ENCODE measurements at places on chromosomes 4 and X.

DNA sequence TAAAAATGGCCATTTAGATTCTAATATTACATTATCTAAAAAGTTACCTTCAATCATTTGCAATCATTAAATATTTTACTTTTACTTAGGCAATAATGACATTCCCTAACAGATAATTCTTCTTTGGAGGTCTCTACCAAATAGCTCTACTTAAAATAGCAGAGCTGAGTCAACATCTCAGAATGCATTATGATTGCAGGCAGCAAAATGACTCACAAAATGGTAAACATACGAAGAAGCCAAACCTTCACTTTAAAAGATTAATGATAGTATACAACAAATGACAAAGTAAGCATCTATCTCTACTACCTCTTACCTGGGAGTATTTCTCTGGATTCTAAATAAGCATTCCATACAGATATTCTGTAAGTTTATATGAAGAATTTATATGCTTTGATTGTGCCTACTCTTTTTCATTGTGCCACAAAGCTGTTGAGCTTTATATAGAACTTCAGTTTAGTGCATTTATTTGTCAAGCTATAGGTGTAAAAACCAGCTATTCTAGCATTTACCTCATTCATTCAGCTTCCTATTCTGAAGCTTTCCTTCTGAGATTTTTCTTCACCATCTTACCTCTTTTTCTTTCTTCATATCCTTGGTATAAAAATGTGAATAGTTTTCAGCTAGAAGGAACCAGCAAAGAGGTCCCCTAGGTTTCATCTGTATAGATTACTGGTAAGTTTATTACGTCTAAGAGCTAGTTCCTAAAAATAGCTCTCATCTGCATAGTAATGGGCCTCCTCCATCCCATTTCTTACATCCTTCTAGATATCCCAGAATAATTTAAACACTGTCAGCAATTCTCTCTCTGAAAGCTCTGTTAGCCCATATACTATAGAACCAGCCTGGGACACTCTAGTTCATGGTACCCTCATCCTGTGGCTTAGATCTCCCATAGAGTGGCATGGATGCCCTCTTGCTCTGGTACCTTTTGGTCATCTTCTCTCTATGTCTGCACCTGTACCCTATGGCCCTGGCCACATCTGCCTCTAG, 17.2 kb upstream of the SPCS3 start:
- no peak for DNase-seq

DNA sequence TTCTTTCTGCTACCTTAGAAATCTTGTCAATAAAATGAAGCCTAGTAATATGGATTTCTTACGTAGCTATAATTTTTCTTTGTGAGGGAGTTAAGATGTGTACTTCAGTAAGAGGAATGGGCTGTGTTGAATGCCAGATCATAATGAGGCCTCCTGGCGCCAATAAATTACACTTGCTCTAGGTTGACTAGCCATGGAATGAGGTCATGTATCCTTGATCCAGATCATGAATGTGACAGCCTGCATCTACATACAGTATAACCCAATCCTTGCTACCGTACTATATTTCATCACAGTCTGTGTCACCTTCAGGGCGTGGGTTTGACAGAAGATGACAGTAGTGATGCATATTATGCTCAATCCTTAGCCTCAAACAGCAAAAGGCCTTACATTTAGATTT, 36.2 kb downstream of the NHS start:
- no peak for DNase-seq

DNA sequence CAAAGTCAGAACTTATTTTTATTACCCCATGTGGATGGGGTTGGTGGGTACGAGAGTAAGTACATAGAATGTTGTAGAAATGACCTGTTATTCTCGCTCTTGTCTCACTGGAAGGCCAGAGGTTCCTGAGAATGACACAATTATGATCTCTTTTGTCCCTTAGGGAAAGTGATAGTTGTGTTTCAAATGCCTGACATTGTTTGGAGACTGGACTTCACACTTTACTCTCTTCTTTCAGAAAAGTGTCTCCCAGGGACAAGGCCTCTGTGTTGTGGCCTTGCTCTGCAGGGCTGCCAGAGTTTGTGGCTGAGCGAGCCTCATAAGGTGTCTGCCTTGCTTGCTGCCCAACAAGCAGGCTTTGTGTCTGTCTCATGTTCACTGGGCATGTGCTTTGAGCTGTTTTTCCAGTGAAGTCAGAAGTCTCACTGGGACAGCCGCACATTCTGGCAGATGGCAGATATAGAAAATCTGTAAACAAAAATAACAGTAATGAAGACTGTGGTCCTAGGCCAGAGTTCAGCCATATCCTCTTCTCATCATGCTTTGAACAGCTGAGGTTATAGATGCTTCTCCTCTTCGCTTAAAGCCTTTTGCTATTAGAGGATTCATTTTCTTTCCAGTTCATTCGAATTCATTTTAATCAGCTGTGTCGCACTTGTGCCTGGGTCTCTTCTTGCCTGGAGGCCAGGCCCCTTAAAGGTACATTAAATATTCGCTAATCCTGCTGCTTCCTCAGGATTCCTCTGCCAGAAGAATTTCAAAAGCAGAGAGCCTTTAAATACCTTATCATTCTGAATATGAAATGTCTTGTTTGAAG, 14.4 kb downstream of the PPEF1 start:
- DNase-seq: no peak

- DNase-seq: no peak
Observed at GRCh38 chrX:139304471-139304870, 226.1 kb upstream of the F9 start.

- DNase-seq: no peak
Observed at GRCh38 chr4:62948108-62948507, 1461.1 kb downstream of the TECRL start.

DNA sequence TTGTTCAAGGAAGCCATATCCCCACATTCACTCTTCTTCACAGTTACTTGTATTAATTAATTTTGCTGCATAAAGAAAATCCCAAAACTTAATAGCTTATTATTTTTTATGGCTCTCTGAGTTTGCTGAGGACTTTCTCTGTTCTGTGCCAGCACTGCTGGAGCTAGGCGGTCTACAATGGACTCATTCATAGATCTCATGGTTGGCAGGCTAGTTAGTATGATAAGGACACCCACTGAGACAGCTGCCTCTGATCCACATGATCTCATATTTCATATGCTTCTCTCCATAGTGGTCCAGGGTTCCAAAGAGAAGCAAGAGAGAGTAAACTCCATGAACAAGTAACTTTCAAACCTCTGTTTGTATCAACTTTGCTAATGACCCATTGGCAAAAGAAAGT, 170.2 kb downstream of the ADGRA3 start:
- DNase-seq: no peak

- DNase-seq: no peak
Observed at GRCh38 chr4:125736057-125736456, 421.3 kb downstream of the FAT4 start.

GRCh38 chrX:69530306-69530705, 26.2 kb downstream of the NALF2 start:
- no peak for DNase-seq

GRCh38 chrX:122866532-122866931, 317.5 kb upstream of the GRIA3 start:
- no peak for DNase-seq

GRCh38 chr4:55808186-55808585, 11.4 kb upstream of the EXOC1L start:
- DNase-seq: no peak

DNA sequence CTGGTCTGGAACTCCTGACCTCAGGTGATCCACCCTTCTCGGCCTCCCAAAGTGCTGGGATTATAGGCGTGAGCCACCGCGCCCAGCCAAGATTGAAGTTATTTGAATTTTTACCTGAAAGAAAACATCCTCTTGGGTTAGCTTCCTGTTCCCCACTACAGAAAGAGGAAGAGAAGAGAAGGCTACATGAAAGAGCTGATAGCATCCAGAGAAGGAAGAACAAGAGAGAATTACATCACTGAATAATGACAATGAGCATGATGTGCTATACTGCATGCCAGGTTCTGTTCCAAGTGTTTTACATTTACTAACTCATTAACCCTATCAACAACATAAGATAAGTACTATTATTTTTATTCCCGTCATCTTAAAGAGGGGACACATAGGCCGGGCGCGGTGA, 11.5 kb upstream of the TBC1D1 start:
- no peak for DNase-seq

GRCh38 chrX:16212436-16212835, 45.2 kb downstream of the MAGEB17 start:
- DNase-seq: no peak

GRCh38 chr4:55345980-55346850, at the start of gene SRD5A3:
Gene SRD5A3 (plus strand): TSS chr4:55346242. CDS start chr4:55346337, 95 bp downstream.
- DNase-seq: peak; percentile 88

- DNase-seq: peak; percentile 24
Observed at GRCh38 chr4:44629280-44629866, 22.1 kb downstream of the YIPF7 start.

DNA sequence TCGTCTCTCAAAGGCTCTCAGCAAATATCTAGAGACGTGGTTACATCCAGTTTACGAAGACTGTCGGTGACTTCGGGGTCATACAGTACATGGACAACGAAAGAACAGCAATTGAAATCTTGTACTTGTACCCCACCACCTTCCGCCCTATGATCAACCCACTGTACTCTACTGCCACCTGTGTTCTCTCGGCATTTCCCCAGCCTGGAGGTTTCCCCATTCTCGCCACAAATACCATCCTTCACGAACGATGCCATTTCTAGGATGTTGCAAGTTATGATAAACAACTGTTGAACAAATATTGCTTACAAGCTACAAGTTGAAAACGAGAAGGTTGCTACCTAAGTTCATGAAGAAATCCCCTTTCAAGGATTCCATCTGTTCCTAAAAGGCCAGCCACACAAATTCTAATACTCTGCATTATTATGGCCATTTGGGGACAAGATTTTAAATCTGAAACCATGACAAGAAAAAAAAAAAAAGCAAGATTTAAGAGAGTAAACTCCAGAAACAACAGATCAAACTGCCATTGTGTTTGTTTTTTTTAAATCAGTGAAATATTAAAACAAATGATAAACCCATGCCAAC, 1.6 kb downstream of the APBB2 start:
- no peak for DNase-seq

- no peak for DNase-seq
Observed at GRCh38 chrX:78950009-78950835, 5.0 kb downstream of the P2RY10 start.

DNA sequence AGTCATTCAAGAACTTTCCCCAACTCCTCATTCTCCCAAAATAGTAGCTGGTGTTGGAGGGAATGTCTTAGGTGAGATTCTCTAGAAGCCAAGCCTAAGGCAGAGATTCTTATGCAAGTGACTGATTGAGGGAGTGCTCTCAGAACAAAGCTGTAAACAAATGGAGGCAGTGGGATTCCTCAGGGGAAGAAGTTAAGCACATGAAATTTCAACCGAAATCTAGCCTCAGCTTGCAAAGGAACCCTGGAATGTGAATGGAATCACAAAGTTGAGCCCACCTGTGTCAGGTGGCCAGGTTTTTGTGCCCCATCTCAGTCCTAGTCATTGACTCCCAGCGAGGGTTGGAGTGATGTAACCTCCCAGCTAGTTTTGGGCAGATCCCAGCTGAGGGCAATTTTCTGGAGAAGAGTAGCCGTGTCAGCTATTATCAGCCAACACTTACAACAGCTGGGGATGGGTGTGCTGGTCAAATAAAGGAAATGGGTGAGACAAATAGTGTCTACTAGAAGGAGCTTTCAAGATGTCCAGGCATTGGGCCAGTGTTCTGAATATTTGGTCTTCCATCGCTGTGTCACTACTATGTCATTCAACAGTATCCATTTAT, 29.7 kb upstream of the FGF2 start:
- no peak for DNase-seq

GRCh38 chr4:143089291-143089690, 95.4 kb upstream of the USP38 start:
- no peak for DNase-seq

- DNase-seq: no peak
Observed at GRCh38 chr4:8844976-8845690, 26.5 kb downstream of the HMX1 start.

DNA sequence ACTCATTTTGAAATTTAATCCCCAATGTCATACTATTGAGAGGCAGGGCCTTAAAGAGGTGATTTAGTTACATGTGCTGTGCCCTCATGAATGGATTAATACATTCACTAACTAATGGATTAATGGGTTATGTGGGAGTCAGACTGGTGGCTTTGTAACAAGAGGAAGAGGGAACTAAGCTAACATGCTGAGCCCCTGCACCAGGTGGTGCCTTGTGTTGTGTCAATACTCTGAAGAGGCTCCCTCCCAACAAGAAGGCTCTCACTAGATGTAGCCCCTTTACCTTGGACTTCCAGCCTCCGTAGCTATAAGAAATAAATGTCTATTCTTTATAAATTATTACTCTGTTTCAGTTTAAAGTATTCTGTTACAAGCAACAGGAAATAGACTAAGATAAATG, 411.9 kb upstream of the EMCN start:
- no peak for DNase-seq

GRCh38 chr4:107818301-107818910, 6.3 kb upstream of the SGMS2 start:
- DNase-seq: no peak

DNA sequence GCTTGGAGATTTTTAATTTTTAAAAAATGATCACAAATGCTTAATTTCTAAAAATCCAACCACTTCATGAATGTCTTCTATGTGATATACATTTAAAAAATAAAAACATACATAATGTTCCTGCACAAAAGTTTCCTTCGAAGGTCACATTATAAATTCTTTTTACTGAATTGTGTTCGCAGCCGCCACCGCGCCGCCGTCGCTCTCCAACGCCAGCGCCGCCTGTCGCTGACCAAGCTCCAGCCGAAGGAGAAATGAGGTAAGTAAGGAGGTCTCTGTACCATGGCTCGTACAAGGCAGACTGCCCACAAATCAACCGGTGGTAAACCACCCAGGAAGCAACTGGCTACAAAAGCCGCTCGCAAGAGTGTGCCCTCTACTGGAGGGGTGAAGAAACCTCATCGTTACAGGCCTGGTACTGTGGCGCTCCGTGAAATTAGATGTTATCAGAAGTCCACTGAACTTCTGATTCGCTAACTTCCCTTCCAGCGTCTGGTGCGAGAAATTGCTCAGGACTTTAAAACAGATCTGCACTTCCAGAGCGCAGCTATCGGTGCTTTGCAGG, 48.8 kb upstream of the NEUROG2 start:
- DNase-seq: no peak

DNA sequence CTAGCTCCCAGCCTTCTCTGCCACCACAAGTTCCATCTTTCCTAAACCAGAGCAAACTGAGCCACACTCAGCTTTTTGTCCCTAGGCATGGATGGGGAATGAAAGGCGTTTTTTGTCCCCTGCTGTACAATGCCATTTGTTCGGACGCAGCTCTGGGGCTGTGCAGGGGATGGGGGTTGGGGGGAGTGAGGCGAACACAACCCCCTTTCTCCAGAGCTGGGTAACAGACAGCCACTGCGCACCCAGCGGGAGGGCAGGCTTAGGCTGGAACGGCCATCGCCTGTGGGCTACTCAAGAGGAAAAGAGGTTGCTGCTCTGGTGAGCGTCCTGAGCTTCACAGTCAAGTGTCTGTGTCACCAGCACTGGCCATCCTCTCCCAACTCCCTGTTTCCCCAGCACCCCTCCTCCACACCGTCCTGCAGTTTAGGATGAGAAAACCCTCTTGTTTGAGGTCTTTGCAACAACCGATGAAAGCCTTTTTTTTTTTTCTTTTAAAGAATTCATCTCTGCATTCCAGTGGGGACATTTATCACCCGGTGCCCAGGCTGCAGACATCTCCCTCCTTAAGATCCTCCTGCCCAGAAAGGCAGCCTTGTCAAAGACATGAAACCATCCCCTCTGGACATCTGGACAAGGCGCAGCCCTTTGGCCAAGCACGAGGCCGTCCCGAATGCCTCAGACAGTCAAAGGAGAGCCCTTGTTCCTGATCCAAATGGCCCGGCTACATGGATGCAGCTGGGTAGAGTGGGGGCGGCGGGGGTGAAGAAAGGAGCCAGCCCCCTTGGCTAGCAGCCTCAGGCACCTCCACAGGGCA, 419.6 kb downstream of the BCOR start:
- DNase-seq: no peak

- DNase-seq: no peak
Observed at GRCh38 chr4:25811374-25811690, 51.5 kb downstream of the SEL1L3 start.
